ENCODE measurements at places on chromosomes 5 and 9. TPM values are rescaled to one million over a fixed set of nuclear protein-coding genes. Genes with fewer than 3 reads are reported as not detected.

- no peak for DNase-seq
Measured at GRCh38 chr5:159737263-159737662, 179.0 kb upstream of the ADRA1B start.

- DNase-seq: no peak
Measured at GRCh38 chr5:149261246-149261645, 10.4 kb upstream of the AFAP1L1 start.

GRCh38 chr5:22596404-22596970 is 256.7 kb downstream of the CDH12 start:
- DNase-seq: no peak

DNA sequence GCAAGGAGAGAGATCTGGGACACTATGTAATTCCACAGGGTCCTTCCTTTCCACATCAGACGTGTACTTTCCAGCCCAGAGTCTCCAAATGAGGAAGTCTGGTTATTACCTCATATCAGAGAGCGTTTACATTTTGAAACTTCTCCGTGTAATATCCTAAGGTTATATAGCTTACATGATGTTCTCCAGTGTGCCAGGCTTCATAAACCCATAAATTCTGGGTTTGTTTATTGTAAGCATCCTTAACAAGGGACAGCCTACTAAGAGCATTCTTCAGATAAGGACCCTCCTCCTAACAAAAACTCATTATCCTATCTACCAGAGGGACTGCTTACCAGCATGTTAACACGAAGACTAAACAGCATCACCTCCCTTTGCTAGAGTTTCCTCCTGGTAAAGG is 17.9 kb downstream of the SRFBP1 start:
- no peak for DNase-seq

DNA sequence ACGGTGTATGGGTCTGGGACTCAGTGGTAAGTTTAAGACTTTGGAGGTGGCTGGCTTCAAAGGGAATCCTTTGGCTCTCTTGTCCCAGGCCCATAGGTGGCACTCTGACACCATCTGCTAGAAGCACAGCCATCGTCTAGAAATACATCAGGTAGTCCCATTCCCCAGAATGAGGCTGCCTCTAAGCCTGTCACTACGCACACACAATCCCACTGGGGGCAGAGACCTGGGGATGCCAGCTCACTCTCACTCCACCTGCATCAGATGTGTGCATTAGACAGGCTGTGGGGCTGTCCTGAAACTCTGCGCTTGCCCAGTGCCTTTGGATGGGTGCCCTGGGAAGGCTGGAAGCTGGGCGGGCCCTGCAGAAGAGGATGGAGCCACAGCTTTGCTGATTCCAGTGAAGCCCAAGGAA is 127.5 kb upstream of the PANK3 start:
- DNase-seq: peak; percentile 55

- DNase-seq: no peak
Measured at GRCh38 chr9:18361646-18362045, 112.3 kb upstream of the ADAMTSL1 start.

- peak; percentile 46 for DNase-seq
Measured at GRCh38 chr9:2242831-2243330, 227.7 kb downstream of the SMARCA2 start.

GRCh38 chr5:175325681-175326080 is 118.3 kb downstream of the DRD1 start:
- no peak for DNase-seq

- peak; percentile 51 for DNase-seq
Measured at GRCh38 chr9:90894986-90895687, 93.5 kb downstream of the SYK start.

DNA sequence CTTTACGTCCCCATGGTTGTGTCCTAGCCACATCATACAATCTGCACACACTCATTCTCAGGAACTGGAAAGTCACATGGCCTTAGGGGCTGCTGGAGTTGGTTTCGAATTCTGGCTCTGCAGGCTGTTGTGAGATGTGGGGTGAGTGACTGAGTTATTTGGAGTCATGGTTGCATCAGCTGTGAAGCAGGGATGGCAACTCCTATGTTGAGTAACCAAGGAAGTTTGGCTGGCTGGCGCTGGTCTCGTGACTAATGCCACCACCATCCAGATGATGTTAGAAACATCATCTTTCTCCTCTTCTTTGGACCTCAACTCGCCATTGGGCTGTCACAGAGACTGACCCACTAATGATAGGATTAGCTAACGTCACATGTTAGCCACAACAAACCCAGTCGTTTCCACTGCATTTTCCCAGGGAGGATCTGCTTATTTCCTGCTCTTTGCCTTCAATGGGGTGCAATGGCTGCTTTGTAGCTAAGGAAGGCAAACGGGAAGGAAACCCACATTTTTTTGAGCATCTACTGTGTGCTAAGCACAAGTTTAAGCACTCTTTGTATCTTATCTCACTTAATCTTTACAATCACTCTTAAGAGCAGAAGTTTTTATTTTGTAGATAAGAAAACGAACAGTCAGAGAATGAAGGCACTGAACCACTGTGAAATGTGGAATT is 78.1 kb upstream of the UBTD2 start:
- no peak for DNase-seq

GRCh38 chr5:95102080-95102479 is 182.8 kb downstream of the MCTP1 start:
- DNase-seq: no peak

DNA sequence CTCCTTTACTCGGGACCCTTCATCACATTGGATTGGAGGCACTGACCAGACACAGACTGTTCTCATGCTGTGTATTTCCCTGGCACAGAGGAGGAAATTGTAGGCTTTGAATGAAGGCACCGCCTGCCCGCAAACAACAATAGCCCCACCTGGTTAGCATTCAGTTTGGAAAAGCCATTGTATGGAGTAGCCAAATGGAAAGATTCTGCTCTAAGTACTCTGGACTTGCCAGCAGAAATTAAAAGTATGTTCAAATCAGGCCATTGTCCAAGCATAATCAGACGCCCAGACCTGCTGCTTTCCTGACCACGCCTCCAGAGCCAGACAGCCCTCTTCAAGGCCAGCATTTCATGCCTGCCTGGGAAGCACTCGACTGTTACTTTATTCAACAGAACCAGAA is 8.0 kb upstream of the SEMA4D start:
- DNase-seq: peak; percentile 8

- no peak for DNase-seq
Measured at GRCh38 chr5:607541-608428, 4.4 kb upstream of the CEP72 start.

- peak; percentile 80 for DNase-seq
Measured at GRCh38 chr5:169581580-169582227, 1.9 kb upstream of the SPDL1 start.

GRCh38 chr5:81315336-81315735 is 13.9 kb downstream of the ZCCHC9 start:
- peak; percentile 46 for DNase-seq

GRCh38 chr5:83715236-83716065 is 5.2 kb downstream of the HAPLN1 start:
- no peak for DNase-seq

- no peak for DNase-seq
Measured at GRCh38 chr5:33370466-33370859, 70.3 kb upstream of the TARS1 start.

DNA sequence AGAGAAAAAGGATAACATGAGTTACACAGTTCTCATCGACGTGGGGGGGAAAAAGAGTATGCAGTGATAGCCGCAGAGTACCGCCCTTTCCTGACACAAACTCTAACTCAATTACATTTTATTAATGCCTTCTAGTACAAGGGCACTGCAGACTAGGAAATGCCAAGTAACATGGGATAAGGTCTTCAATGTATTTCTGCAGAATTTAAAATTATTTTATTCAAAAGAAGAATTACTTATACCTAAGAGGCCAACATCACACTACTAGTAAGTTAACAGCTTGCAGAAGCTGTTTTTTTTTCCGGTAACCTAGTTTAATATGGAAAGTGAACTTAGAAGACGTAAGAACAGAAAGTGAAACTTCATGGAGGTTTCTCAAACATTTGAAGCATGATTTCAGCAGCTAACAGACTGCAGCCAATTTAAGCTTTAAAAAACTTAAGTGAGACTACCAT is 3.9 kb downstream of the SETX start:
- peak; percentile 19 for DNase-seq

DNA sequence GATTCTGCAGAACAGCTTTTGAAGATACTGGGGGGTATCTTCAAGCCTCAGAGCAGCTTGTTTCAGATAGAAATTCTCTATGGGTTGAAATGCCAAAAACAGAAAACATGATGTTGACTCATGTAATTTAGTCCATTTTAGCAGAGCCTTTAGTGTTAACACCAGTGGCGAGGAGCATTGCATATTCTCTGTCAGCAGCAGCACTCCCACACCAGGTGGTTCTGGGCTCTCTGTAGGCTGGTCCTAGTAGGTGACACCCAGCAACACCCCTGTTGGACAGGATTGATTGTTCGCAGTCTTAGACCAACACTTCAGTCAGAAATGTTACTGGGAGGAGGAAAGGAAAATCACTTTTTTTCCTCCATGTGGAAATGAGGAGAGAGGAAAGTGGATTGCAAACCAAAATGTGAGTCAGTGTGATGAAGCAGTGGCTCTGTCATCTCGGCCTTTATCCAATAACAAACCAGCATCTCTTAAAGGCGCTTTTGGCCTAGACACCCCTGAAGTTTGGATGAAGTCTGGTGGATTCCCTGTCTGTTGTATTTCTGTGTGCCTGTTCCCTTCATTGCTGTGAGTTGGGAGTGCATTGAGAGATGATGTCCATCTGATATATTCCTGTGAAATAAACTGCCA is 16.8 kb downstream of the SLC46A2 start:
- DNase-seq: no peak

DNA sequence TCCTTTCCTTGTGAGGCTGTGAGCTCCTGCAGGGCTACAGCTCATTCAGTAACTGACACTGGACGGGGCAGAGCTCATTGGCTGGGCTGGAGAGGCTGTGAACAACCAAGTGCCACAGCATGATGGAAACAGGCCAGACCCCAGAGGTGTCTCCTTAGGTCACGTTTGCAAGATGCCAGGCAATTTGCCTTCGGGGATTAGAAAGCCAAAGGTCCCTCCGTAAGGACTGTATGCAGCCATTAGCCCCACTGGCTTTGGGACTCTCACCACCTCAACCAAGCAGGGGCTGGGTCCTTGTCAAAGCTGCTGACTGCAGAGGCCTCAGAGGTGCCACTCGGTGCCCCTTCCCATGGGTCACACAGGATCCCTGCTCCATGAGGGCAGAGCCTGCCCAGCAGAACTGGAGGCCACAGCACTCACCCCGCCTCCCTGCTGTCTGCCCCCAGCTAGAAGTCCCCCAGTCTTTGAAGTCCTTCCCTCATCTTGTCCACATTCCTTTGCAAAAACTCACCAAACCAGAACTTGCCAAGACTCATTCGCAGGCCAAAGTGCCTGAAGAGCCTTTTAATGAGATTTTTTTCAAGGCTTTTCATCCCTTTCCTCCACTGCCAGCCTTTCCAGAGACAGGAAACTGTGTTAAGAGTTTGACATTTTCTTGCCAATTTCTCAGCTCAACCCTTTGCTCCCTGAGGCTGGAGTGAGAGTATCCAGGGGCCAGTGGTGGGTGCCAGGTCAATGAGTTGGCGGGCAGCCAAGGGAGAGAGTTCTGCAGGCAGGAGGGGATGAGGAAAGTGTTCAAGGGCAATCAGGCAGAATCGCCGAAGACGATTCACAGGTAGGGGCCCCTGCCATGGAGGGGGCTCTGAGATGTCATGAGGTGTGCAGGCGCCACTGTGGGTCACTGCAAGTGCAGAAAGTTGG is 39.7 kb upstream of the SLC25A51 start:
- peak; percentile 71 for DNase-seq

GRCh38 chr9:130117816-130118632 is 54.2 kb upstream of the NCS1 start:
- peak; percentile 37 for DNase-seq

DNA sequence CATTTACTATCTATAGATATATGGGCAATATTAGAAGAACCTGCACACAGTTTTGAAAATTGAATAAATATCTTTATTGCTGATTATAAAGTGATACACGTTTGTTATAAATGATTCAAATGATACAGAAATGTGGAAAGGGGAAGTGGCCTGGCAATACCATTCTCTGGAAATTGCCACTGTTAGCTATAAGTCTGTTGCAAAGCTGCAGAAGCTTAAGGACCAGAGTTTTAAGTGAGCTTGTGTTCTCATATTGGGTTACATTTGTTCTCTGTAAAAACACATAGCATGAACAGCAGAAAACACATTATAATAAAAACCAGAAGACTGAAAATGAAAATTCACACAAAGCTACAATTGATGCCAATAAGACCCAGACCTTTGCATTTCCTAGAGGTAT is 59.6 kb downstream of the RASGRF2 start:
- DNase-seq: no peak

DNA sequence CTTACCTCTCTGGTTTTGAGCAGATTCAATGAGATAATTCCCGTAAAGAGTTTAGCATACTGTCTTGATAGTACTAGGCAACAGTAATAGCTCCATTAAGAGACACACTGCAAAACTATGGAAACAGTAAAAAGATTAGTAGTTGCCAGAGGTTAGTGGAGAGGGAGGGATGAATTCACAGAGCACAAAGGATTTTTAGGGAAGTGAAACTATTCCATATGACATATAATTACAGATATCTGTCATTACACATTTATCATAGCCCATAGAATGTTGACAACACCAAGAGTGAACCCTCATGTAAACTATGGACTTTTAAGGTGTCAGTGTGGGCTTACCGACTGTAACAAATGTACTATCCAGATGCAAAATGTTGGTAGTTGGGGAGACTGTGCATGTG is 176.4 kb upstream of the PLCXD3 start:
- no peak for DNase-seq

DNA sequence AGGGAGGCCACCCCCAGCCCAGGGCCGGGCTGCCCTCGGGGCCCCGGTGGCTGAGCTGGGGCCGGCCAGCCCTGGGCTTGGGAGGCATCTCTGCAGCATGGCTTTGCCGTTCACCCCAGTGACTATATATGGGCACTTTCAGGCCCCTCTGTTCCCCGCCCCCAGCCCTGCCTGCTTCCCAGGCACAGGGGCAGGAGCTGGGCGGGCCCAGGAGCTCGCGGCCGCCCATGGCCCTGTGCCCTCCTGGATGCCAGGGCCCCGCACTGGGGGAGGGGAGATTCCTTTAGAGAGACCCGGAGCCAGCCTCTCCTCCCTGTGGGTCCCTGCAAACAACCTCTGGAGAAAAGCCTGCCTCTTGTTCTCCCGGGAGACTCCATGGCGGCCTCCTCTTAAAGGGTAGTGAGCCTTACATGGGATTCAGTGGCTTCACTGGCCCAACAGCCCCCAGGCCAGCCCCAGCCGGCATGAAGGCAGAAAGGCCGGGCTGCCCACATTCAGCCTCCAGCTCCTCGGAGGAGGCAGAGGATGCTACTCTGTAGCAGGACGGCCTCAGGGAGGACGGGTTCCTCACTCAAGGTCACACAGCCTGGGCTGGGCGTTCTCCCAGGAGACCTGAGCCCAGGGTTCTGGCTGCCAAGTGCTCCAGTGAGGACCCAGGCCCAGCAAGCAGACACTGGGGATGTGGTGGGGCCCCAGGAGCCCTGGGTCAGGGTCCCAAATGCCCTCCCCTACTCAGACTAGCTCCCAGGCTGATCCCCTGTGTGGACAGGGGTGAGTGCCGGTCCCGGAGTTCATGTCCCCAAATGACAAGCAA is 4.1 kb downstream of the NACC2 start:
- no peak for DNase-seq

The AQP3 gene
- total RNA-seq: 6.8 TPM

The LHFPL2 gene
- 126 TPM for total RNA-seq

The HARS2 gene
- total RNA-seq: 27.8 TPM

The SLC34A3 gene
- not detected for total RNA-seq

The FBP1 gene
- 2.9 TPM for total RNA-seq

The CCDC180 gene
- total RNA-seq: 15.7 TPM

The EEIG1 gene
- 25.6 TPM for total RNA-seq

Measured in cardiac muscle cell (in vitro differentiated cells and primary cell).